AG09319 (cell line): ENCODE measurements at places on chromosomes 12 and 14.

DNA sequence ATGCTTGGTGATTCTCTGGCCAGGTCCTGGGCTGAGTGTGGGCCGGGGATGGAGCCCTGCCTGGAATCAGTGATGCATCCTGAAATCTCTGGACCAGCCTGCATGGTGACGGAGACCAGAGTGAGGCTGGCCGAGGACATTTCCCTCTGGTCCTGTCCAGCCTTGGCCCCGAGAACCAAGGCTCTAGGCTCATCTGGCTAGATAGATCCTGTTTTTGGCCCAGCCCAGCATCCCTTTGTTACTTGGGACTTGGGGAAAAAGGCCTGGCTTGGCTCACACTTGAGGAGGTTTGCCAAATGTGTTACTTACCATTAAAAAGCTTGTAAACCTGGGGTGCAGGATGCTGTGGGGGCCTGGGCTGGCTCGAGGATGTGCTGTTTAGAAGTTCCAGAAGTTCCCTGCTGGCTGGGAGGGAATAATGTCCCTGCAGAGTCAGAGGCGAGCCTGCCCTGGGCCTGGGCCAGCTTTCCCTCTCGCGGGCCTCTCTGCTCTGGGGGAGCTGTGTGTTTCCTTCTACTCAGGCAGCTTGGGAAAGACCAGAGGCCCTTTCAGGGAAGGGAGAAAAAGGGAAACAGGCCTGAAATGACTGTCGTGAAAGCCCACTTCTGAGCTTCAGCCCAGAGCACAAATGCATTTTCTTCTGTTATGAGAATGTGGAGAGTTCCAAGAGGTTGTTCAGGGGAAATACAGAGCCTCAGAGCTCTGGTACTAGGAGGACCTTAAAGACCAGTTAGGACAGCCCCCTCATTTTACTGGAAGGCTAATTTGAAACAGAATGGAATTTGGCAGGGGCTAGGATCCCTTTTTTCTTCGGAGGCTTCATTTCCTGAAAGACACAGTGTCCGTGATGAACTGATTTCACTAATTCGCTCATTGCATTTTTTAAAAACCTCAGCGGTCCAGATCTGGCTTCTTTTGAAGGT lies 47.2 kb upstream of the CTDSP2 start:
- DNase-seq: peak; percentile 78

- DNase-seq: no peak
Observed at GRCh38 chr14:64844272-64844671, 35.4 kb downstream of the SPTB start.

GRCh38 chr12:80939231-80939950 lies 1.7 kb upstream of the LIN7A start:
- DNase-seq: no peak

GRCh38 chr12:132329036-132329719 lies at the start of gene GALNT9:
TSS of gene GALNT9 (minus strand) at chr12:132329589. CDS start at chr12:132329203, 386 bp downstream.
- DNase-seq: no peak

DNA sequence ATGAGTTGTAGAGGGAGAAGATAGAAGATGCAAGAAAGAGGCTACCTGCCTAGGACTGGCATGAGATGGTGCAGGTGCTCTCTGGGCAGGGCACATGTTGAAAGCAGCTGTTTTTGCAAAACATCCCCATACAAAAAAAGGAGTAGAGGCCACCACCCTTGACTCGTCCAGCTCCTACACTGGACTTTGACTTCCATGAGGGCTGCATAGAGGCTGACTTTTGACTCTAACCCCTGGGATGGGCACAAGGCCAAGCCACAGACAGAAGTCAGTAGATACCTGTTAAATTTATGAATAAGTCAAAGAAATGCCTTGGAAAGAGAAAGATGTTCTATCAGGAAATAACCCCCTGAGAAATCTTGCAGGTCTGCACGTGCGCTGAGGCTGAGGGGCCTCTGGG lies 1139.1 kb upstream of the TMEM132C start:
- DNase-seq: no peak

GRCh38 chr14:61538464-61539022 lies 156.8 kb upstream of the HIF1A start:
- no peak for DNase-seq

DNA sequence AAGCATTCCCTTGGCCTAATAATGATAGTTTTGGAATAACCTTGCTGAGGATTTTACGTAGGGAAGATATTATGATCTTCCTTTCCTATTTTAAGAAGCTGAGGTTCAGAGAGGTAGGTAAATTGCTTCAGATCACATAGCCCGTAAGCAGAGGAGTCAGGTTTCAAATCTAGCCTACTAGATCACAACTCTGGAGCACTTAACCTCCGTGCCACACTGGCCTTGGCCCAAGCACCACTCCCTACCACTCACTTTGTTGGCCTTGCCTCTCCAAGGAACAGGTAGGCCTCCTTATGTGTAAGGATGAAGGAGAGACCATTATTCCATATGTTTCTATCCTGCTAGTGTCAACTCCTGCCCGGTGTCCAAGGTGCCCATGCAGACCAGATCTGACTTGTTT lies 12.4 kb upstream of the ACOT1 start:
- DNase-seq: no peak

- peak; percentile 90 for DNase-seq
Observed at GRCh38 chr12:96241846-96242256, 47.7 kb downstream of the ELK3 start.

- no peak for DNase-seq
Observed at GRCh38 chr12:116150001-116150400, 127.5 kb downstream of the MED13L start.

- no peak for DNase-seq
Observed at GRCh38 chr14:64812412-64812811, 67.3 kb downstream of the SPTB start.

DNA sequence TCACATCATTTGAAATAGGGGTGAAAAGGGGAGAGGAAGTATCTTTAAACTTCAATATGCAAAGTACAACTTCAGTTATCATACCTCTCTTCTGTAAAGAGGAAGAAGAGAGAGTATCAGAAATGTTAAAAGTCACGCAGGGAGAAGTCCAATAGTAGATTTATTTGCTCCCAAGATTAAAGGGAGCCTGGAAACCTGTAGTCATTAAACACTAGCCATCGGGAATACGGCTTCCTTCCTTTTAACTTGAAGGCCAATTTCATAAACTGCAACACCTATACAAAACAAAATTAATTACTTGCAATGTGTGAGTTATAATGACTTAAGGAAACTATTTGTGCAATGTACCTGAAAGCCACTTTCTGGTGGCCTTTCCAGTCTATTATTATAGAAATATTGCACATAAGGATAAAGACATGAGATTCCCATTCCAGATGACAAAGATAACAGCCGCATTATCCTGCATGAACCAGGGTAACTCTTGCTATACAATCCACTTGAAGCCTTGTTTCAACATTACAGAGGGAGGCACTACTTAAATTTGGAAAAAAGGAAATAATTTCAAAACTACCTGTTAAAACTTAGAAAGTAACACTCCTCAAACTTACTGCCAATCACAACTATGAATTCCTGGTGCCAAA lies 4.6 kb downstream of the BTG1 start:
- no peak for DNase-seq
